NCI-H1105 treated with DMSO at 0.1 percent for 48 hours (cell line): ENCODE measurements at places on chromosomes 7 and 10.
A peak's percentile ranks its signal among the peaks of the same experiment; 100 is the strongest.

DNA sequence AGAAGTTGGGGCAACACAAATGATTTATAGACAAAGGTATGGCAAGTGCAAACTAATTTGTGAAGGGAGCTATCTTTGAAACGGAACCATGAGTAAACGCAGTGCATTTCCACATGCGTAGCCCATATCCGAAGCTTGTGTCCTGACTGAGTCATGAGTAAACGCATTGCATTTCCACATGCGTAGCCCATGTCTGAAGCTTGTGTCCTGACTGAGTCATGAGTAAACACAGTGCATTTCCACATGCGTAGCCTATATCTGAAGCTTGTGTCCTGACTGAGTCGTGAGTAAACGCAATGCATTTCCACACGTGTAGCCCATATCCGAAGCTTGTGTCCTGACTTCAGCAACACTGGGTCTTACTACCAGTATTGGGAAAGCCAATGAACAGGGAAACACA, 95.0 kb downstream of the CELF2 start:
- DNase-seq = no peak

DNA sequence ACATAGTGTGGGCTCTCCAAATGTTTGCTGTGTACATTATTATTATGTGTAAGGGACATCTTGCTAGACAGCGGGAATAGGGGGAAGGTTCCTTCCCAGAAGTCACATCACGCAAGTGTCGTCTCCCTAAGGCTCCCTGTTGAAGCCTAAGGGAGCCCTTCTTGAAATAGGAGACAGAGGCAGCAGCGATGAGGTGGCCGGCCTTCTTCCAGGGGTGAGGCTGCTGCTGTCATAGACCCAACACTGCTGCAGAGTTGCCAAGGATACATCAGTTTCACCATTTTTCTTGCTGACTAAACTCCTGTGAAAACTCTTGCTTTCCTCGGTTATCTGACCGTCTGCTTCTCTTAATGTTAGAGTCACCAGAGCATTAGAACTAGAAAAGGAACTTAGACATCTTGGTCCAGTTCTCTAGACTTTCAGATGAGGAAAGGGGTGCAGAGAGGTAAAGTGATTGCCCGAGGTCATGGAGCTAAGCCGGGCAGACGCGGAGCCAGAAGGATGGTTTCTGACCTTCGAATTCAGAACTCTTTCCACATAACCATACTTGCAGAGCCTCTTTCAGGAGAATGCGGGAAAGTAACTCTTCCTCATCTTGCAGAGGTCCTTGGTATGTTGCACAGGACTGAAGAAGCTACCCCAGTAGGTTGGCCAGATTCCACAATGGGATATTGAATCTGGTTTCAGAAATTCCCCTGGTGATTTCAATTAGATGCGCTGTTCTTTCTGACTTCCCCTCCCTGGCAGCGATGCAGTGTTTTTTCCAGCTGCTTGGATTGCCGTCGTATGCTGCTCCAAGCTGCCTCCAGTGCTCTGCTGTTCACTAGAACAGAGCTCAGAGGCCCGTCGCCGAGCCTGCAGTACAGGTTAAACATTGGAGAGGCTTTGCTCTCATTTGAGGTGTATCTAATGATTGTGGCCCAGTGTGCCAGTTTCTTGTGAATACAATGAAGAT, 217.1 kb downstream of the CAMK1D start:
- no peak for DNase-seq

GRCh38 chr7:16098585-16099179, 322.7 kb downstream of the CRPPA start:
- no peak for DNase-seq

DNA sequence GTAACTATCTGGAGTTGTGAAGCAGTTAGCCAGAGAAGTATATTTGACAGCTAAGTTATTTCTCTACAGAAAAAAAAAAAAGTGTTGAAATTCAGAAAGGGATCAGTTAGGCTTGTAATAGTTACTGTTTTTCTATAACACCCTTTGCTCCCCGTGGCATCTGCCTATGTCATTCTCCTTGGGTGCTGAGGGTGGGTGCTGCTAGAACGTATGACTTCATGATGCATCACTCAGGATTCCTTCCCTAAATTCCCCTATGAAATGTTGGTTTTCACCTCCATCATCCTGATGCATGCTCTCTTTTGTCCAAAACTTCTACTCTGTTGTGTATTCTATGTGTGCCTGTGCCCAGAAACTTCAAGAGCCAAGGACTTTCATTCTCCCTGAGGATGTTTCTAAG, 536.4 kb downstream of the GRM8 start:
- no peak for DNase-seq

- DNase-seq = peak; percentile 19
Observed at GRCh38 chr10:86712317-86712707, 44.0 kb downstream of the LDB3 start.

GRCh38 chr7:150466477-150466876, 16.0 kb downstream of the GIMAP8 start:
- no peak for DNase-seq

DNA sequence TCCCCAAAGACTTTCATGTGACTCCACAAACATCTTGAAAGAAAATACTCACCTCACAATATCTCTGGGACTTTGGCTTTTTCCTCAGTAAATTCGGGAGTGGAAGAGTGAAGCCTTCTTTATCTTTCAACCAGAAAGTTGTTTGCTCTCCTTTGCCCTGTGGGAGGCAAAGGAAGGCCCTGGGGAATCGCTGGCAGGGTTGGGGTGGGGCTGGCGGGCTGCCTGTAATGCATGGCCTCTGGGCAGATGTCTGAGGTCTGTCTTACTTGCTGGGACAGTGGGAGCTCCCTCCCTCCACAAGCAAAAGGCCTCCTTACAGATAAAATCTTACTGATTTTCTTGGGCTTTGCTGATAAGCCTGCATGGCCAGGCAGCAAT, 24.9 kb downstream of the TECTB start:
- no peak for DNase-seq

DNA sequence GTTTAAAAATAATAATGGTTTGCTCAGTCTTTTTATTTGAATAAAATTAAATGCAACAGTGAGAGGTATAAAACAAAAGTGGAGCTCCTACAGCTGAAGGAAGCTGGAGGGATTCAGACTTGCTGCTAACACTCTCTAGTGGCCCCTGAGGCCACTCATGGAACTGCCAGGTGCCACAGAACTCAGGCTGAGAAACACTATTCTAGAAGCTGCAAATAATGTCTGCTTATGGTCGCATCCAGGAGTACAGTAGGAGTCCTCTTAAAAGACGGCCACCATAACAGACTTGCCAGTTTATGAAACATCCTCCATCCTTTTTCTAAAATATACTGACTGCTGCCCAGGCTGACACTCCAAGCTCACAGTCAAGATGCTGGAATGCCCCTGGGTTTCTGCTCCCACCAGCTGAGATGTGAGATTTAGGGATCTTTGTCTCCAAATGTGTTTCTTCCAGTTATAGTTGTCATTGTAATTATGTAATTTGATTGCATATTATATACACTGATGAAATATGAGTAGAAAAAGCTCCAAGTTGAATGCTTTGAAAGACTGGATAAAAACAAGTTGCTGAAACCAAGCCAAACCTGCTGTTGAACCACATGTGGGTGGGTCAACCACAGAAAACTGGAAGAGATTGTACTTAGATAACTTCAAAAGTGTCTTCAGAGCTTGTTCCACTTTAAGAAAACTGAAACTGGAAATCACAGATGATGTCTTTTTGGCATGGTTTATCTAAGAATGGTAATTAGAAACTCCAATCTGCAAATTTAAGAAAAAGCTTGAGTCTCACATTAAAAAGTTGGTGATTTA, 213.7 kb upstream of the AOAH start:
- DNase-seq = no peak

DNA sequence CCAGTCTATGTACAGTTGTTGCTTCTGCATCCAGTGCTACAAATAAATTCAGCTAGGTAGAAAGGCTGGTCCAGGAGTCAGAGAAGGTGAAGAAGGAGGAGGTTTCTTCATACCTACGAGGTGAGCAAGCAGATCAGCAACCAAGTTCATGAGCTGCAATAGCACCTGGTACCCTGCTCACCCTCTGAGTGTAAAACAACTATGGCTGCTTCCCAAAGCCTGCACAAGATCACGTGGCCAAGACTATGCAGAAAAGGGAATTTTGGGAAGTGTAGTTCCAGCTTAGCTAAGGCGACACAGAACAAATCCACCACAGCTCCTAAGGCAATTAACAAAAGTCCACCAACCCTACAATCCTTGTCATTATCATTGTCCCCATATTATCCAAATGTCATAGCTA, 95.9 kb upstream of the AUTS2 start:
- no peak for DNase-seq

GRCh38 chr7:131111081-131111576, 216.5 kb upstream of the MKLN1 start:
- peak; percentile 43 for DNase-seq

DNA sequence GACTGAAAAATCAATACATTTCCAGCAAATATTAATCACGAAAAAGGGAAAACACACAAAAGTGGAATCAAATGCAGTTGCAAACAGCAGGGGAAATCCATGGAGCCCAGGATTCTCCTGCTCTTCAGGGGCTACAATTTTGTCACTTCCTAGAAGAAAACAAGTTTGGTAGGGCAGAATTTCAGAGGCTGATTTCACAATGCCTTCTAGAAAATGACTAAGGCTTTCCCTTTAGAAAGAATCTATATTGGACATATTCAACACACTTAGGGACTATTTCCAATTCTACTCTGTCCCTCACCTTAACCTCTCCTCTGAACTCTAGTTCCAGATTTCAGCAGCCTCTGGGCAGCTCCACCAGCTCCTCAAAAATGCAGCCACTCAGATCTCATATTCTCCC, 111.3 kb downstream of the HECTD2 start:
- DNase-seq = no peak

DNA sequence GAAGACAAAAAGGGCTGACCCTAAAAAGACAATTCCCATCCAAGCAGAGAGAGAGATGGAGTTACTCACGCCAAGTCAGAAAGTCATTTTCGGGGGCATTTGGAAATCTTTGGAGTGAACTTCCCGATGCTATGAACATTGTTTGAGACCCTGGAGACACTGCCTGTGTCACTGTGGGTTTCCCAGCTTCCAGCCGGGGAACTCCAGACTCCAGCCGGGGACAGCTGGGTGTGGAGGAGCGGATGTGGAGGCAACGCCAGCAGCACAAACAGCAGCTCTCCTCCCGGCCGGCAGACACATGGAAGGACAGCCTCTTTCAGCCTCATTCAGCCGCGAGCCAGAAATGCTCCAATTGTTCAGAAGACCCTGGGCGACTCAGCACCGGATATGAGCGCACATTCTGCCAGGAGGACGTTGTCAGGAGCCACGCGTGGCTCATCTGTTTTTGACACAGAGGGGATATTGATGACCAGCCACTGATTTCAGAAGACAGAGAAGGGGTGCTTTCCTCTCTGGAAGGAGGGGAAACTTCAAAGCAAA, 97.6 kb downstream of the PRPF18 start:
- no peak for DNase-seq

DNA sequence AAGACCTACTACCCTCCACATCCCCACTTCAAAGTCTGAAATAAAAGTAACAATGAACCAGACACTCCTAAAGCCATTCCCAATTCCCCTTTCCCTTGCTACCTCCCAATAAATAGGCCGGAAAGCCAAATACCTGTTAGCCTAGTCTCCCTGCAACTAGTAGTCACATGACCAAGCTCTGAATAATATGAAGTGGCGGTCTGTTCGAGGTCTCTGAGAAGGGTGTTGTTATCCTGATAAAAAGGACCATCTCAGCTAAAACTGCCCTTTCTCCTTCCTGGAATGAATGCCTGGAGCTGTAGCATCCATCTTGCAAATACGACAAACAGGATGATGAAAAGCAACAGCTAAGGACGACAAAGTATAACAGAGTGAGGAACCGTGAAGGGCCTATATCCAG, 6.0 kb downstream of the KIF5B start:
- no peak for DNase-seq

- DNase-seq = no peak
Observed at GRCh38 chr10:125060482-125060825, 99.9 kb downstream of the CTBP2 start.

GRCh38 chr7:109246330-109247077, 676.8 kb downstream of the DNAJB9 start:
- DNase-seq = no peak

- DNase-seq = no peak
Observed at GRCh38 chr10:48224979-48225560, 49.4 kb downstream of the FRMPD2 start.

- no peak for DNase-seq
Observed at GRCh38 chr10:101550965-101551364, 37.1 kb downstream of the POLL start.

DNA sequence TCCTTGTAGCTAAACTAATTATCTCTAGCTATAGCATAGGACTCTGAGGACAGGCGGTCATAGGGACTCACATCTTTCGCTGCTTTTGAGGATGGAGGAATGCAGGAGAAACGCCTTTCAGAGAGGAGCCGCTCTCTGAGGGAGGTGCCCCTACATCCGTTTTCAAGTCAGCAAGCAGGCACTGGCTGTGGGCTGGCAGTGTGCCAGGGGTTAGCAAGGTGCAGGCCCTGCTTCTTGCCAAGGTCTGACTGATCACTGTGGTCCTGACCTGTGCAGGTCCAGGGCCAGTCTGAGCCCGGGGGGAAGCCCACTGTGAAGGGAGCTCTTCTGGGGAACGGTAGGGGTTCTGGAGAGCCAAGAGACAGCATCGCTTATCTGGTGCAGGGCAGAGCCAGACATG, 89.4 kb downstream of the SH3PXD2A start:
- DNase-seq = no peak

DNA sequence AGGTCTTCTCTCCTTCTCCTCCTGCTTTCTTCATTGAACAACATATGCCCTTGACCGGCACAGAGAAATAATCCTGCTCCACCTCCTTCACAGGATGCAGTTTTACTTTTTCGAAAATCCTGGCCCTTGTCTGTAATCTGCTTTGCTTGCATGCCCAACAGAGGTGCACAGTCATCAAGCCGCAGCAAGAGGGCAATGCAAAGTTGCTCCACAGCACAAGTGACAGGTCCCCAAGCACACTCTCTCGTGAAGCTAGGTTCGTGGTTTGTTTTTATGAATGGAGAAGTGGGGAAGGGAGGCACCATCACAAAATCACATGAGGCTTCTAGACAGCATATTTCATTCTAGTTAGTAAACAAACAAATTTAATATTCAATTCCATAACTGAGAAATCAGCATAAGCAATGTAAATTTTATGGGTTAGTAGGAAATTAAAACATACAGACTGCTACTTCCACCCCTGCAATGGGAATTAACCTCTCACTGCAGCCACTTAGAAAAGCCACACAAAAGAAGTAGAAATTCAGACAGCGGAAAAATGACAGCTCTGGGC, 178.8 kb downstream of the TPK1 start:
- DNase-seq = no peak

- DNase-seq = peak; percentile 45
Observed at GRCh38 chr10:8331896-8332729, 277.6 kb downstream of the GATA3 start.

- DNase-seq = no peak
Observed at GRCh38 chr10:71134732-71135211, 77.6 kb upstream of the UNC5B start.

DNA sequence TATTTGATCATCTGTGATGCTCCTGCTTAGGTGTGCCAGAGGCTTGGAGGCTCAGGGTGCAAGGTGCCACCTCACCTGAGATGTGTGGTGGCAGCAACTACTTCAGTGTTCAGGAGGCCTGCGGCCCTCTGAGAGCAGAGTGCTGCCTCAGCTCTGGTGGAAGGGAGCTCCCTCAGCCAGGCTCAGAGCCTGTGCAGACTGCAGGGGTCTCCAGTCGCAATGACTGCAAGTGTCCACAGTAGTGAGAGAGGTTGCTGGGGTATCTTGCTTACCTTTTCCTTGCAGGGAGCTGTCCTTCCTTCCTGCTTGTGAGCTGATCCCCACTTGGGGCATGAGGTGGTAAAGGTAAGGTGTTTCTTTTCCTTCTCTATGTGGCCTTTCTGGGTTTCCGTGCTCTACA, 131.0 kb upstream of the GAD2 start:
- DNase-seq = no peak

- DNase-seq = peak; percentile 70
Observed at GRCh38 chr7:121282129-121282528, 46.7 kb upstream of the WNT16 start.
